ENCODE measurements at places on chromosomes 5 and 9. TPM values are rescaled to one million over a fixed set of nuclear protein-coding genes. Genes with fewer than 3 reads are reported as not detected.

UBTD2 gene
- total RNA-seq: 7.3 TPM

CARD6 gene
- total RNA-seq: 4.6 TPM

PRDM9 gene
- total RNA-seq: not detected

ZNF658 gene
- total RNA-seq: 3.7 TPM

WHRN gene
- 12.4 TPM for total RNA-seq

SLC36A2 gene
- not detected for total RNA-seq

ANKRD34B gene
- not detected for total RNA-seq

DNA sequence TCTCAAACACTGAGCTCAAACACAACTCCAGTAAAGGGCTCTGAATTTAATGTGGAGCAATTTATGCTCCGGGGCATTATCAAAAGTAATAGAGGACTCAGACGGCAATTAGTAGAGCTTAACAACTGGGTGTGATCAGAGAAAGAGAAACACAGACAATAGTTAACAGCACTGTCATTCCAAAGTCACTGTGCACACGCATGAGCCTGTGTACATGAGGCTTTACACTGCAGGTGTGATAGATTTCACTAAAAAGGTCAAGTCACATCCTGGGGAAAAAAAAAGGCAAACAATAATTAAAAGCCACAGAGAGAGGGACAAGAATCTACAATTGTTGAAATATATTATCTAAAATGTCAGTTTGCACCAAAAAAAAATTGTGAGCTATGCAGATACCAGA, 956.5 kb downstream of the CDH18 start:
- no peak overlapping the region for H3K27ac ChIP-seq
- H3K36me3 ChIP-seq: no peaks in the 10 kb centered on the region
- no peak overlapping the region for H3K4me3 ChIP-seq
- no peak for DNase-seq

- H3K36me3 ChIP-seq: no peaks in the 10 kb centered on the region
- no peaks in the 10 kb centered on the region for H3K4me1 ChIP-seq
- H3K27ac ChIP-seq: no peak overlapping the region
- no peak overlapping the region for H3K4me3 ChIP-seq
Measured at GRCh38 chr5:139131465-139131864, 66.7 kb downstream of the SIL1 start.

- H3K27ac ChIP-seq: no peak overlapping the region
- DNase-seq: no peak
- no peak overlapping the region for H3K4me3 ChIP-seq
Measured at GRCh38 chr5:57693488-57694305, 211.1 kb upstream of the ACTBL2 start.

DNA sequence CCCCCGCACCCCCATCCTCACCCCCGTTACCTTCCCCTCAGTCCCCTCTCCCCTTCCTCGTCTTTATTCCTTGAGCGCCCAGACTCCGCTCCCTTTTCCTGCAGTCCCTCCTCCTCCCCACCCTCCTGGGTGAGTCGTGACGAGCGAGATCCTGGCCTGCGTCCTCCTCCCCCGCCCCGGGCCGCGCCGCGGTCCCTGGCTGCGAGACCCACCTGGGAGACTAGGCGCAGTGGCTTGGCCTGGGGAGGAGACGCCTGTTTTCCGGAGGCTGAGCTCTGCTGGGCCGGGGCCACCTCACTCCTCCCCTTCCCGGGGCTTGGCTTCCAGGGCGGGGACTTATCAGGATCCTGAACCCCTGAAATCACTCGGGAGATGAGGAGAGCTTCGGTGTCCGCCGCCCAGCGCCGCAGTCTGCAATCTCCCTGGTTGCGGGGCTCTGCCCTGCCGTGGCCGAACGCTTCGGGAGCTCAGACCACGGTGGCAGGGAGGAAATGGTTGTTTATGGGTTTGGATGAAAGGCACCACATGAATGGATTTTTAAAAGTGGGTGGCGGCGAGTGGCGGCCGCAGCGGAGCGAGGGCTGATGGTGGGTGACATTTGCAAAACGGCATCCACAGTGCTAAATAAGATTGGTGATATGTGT, 984 bp downstream of the STXBP1 start:
- peaks cover 25% of the 10 kb centered on the region for H3K4me1 ChIP-seq
- peaks cover 42% of the 10 kb centered on the region for H3K27me3 ChIP-seq
- no peaks in the 10 kb centered on the region for H3K36me3 ChIP-seq

- no peak overlapping the region for H3K4me3 ChIP-seq
- no peaks in the 10 kb centered on the region for H3K4me1 ChIP-seq
- no peak overlapping the region for H3K27ac ChIP-seq
- peak; percentile 31 for DNase-seq
- H3K36me3 ChIP-seq: no peaks in the 10 kb centered on the region
- H3K27me3 ChIP-seq: no peaks in the 10 kb centered on the region
Measured at GRCh38 chr5:2185646-2186471, 303.1 kb upstream of the IRX4 start.

GRCh38 chr5:55187370-55187769, 14.4 kb upstream of the CDC20B start:
- H3K27me3 ChIP-seq: peaks cover 65% of the 10 kb centered on the region
- H3K36me3 ChIP-seq: no peaks in the 10 kb centered on the region
- no peak overlapping the region for H3K27ac ChIP-seq
- no peaks in the 10 kb centered on the region for H3K4me1 ChIP-seq
- H3K4me3 ChIP-seq: no peak overlapping the region
- DNase-seq: no peak

DNA sequence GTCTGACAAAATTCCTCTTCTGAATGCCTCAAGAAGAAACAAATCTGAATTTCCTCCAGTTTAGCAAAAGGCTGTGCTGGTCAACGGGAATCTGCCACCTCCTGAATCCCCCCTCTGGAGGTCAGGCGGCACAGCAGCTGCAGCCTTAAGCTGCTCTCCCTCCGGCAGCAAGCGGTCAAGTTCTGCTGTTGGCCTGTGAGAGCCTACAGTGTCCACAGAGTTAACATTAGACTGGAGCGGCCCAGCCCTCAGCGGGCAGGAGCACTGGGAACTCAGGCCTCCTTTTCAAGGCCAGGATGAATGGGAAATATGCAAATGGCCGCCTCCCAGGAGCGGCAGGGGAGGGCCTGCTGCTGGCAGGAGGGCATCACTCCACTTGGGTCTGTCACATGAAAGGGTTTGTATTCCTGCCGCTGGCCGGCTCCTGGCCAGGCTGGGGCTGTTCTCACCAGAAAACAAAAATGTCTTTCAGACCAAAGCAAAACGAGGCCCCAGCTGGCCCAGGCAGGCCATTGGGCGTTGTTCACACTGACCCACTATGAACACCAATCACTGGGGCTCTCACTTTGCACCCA, 8.2 kb downstream of the ACSL6 start:
- H3K27ac ChIP-seq: no peak overlapping the region
- no peak for DNase-seq
- no peaks in the 10 kb centered on the region for H3K36me3 ChIP-seq
- no peaks in the 10 kb centered on the region for H3K27me3 ChIP-seq
- no peak overlapping the region for H3K4me3 ChIP-seq

DNA sequence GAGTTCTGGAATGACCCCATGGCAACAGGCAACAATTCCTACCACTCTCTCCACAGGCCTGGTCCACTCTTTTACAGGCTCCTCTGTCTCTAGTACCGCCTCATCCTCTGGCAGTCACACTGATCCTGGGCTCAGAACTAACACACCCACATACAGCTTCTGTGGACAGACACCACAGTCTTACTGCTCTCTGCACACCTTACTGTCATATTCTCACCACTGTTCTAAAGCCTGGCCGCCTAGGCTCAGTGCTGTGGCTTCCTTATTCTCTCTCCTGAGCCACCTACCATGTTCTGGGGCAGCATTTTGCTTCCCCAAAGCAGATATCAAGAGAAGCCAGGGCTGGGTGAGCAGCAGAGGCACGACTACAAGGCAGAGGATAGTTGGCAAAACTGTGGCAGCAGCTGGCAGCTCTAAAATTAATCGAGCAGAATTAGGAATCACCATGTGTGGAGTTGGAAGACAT, 14.8 kb downstream of the REEP5 start:
- no peak for DNase-seq
- H3K27me3 ChIP-seq: no peaks in the 10 kb centered on the region
- peaks cover 19% of the 10 kb centered on the region for H3K4me1 ChIP-seq
- H3K27ac ChIP-seq: peak overlapping the region; percentile 21
- no peak overlapping the region for H3K4me3 ChIP-seq

DNA sequence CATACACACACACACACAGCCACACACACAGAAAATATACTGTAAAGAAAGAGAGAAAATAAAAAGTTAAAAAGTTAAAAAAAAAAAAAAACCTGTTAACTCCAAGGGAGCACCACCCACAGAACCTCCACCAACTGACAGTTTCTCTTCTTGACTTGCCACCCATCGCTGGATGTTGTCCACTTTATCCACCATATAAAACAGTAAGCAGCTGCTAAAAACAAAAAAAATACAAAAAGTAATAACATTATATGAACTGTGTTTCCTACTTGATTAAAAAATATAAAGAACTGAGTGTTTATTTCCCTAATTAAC, 1.2 kb downstream of the PURA start:
- H3K27me3 ChIP-seq: peaks cover 12% of the 10 kb centered on the region
- peak overlapping the region; percentile 95 for H3K27ac ChIP-seq
- peaks cover 55% of the 10 kb centered on the region for H3K4me1 ChIP-seq
- H3K36me3 ChIP-seq: peaks cover 7% of the 10 kb centered on the region
- H3K4me3 ChIP-seq: peak overlapping the region; percentile 93

DNA sequence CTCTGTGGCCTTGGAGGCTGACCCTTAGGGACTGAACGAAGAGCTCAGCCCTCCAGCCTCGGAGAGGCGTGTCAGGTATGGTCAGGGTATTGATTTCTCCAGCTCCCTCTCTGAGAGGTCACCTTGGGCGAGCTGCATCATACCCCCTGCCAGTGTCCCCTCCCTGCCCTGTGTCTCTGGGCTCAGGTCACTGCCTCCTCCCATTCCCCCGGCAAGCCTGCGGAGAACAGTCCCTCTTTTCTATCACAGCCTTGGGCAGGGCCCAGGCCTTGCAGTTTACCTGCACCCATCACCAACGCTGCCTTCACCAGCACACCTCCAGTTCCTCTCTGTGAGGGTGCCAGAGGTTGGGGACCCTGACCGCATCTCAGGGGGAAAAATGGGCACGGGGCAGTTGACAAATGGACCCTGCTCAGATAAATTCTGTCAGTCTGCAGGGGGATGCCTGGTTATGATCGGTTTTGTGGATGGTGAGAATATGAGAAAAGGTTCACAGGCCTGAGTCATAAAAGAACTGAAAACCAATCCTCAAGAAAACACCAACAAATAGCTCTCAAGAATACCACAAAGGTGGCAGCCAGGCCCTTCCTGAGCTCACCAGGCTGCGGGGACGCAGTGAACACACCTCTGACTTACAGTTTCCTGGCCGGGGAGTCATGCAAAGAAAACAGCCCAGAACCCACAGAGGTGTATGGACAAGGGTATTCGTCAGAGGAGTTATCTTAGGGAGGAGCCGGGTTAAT, 24.7 kb upstream of the RXRA start:
- no peak overlapping the region for H3K4me3 ChIP-seq
- peak; percentile 90 for DNase-seq
- H3K27me3 ChIP-seq: peaks cover 40% of the 10 kb centered on the region
- H3K27ac ChIP-seq: peak overlapping the region; percentile 29
- no peaks in the 10 kb centered on the region for H3K36me3 ChIP-seq

- no peak overlapping the region for H3K4me3 ChIP-seq
- no peak overlapping the region for H3K27ac ChIP-seq
- no peak for DNase-seq
- no peaks in the 10 kb centered on the region for H3K27me3 ChIP-seq
- H3K4me1 ChIP-seq: no peaks in the 10 kb centered on the region
- H3K36me3 ChIP-seq: no peaks in the 10 kb centered on the region
Measured at GRCh38 chr9:13369431-13369830, 89.9 kb upstream of the MPDZ start.

- no peak for DNase-seq
- H3K27ac ChIP-seq: no peak overlapping the region
- H3K36me3 ChIP-seq: no peaks in the 10 kb centered on the region
- H3K4me3 ChIP-seq: no peak overlapping the region
- H3K4me1 ChIP-seq: no peaks in the 10 kb centered on the region
Measured at GRCh38 chr9:18749711-18750110, 275.8 kb downstream of the ADAMTSL1 start.

GRCh38 chr5:120091376-120091948, 372.6 kb upstream of the PRR16 start:
- H3K4me1 ChIP-seq: no peaks in the 10 kb centered on the region
- DNase-seq: no peak
- H3K36me3 ChIP-seq: no peaks in the 10 kb centered on the region
- H3K4me3 ChIP-seq: no peak overlapping the region
- no peak overlapping the region for H3K27ac ChIP-seq
- H3K27me3 ChIP-seq: no peaks in the 10 kb centered on the region

GRCh38 chr5:59999056-59999455, 105.5 kb upstream of the PDE4D start:
- DNase-seq: no peak
- no peaks in the 10 kb centered on the region for H3K4me1 ChIP-seq
- no peaks in the 10 kb centered on the region for H3K27me3 ChIP-seq
- no peak overlapping the region for H3K4me3 ChIP-seq
- H3K27ac ChIP-seq: no peak overlapping the region

- H3K4me1 ChIP-seq: no peaks in the 10 kb centered on the region
- no peak overlapping the region for H3K27ac ChIP-seq
- H3K4me3 ChIP-seq: no peak overlapping the region
Measured at GRCh38 chr5:164065266-164065665, 559.8 kb downstream of the MAT2B start.

- no peak for DNase-seq
- H3K27ac ChIP-seq: no peak overlapping the region
- H3K27me3 ChIP-seq: peaks cover 14% of the 10 kb centered on the region
- no peaks in the 10 kb centered on the region for H3K36me3 ChIP-seq
Measured at GRCh38 chr9:34862043-34862442, 96.0 kb upstream of the PHF24 start.

DNA sequence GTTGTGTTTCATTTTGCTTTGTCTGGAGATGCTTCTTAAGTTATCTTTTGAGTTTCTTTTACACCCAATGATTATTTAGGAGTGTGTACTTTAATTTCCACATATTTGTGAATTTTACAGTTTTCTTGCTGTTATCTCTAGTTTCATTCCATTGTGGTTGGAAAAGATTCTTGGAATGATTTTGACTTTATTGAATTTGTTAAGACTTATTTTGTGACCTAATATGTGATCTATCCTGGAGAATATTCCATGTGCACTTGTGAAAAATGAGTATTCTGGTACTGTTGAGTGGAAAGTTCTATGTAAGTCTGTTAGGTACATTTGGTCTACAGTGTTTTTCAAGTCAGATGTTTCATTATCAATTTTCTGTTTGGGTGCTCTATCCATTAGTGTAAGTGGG, 24.4 kb upstream of the GRAMD2B start:
- DNase-seq: no peak
- peaks cover 15% of the 10 kb centered on the region for H3K27me3 ChIP-seq
- H3K4me3 ChIP-seq: no peak overlapping the region
- H3K27ac ChIP-seq: no peak overlapping the region
- peaks cover 2% of the 10 kb centered on the region for H3K36me3 ChIP-seq

DNA sequence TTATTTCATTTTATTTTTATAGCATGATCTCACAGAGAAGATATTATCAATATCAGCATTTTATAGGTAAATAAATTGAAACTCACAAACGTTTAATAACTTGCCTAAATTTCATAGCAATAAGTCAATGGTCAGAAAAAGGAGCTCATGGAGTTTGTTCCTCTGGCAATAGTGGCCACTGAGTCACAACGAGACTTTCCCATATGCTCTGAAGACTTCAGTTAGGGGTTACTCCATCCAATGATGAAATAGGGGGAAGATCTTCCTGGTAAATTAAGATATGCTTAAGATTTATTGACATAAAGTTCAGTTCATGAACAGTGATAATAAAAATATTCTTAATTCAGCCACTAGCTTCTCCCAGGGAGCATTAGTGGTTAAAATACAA, 43.5 kb upstream of the HTR4 start:
- no peaks in the 10 kb centered on the region for H3K36me3 ChIP-seq
- H3K27me3 ChIP-seq: peaks cover 9% of the 10 kb centered on the region
- H3K27ac ChIP-seq: no peak overlapping the region
- no peaks in the 10 kb centered on the region for H3K4me1 ChIP-seq

Measured in activated CD8-positive, alpha-beta memory T cell treated with anti-CD3 and anti-CD28 coated beads, Interleukin-2, amount 10 ng/mL, durations not matched to agents 7 days and 5 days (primary cell).